ENCODE measurements at places on chromosomes 7 and 10.

GRCh38 chr10:130398090-130398994, 262.2 kb downstream of the GLRX3 start:
- DNase-seq = no peak

DNA sequence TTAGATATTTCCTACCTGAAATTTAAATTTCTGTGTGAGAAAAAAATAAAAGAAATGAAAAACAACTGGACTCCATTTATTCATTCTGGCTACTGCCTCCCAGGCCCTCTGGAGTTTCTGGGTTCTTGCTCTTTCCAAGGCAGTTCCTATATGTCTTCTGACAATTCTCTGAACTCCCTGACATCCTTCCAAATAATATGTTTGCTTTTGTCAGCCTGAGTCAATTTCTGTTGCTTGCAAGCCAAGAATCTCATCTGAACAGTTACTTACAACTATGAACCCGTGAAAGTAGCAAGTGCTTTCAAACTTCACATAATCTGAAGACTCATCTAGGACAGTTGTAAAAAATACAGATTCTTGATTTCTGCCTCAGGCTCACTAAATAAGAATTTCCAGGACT, 216.7 kb upstream of the NPVF start:
- DNase-seq = no peak

DNA sequence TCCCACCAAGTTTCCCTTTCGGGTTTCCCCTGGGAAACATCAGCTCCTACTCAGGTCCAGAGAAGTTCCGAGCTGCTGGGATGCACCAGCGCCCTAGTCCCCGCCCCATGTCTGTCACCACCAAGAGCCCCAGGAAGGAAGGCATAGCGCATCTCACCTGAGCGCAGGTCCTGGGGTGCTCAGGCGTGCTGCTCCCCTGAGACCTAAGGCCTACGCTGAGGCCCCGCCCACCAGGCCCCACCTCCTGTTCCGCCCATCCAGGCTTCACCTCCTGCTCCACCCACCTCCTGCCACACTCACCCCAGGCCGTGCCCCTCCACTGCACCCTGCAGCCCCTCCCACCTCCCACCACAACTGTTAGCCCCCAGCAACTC, 1.2 kb upstream of the TFR2 start:
- no peak for DNase-seq

DNA sequence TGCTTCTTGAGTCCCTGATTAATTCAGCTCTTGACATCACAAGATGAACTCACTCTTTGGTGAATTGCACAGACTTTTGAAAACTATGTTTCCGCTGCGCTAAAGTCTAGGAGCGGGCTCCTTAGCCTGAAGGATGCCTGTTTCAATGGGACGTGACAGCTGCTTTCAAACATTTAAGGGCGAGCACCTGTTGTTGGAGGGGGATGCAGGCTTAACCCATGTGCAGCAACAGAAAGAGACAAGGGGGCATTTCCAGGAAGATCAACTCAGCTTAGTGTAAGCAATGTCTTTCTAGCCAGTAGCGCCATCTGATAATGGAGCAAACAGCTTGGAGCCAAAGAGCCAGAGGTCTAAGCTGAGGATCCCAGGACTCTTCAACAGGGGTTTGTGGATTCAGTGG, 8.4 kb upstream of the PFKFB3 start:
- DNase-seq = no peak

- no peak for DNase-seq
These were observed 22.7 kb downstream of the FAM53B start for GRCh38 chr10:124721330-124722045.

GRCh38 chr7:94577357-94577756, 67.7 kb downstream of the CASD1 start:
- no peak for DNase-seq

DNA sequence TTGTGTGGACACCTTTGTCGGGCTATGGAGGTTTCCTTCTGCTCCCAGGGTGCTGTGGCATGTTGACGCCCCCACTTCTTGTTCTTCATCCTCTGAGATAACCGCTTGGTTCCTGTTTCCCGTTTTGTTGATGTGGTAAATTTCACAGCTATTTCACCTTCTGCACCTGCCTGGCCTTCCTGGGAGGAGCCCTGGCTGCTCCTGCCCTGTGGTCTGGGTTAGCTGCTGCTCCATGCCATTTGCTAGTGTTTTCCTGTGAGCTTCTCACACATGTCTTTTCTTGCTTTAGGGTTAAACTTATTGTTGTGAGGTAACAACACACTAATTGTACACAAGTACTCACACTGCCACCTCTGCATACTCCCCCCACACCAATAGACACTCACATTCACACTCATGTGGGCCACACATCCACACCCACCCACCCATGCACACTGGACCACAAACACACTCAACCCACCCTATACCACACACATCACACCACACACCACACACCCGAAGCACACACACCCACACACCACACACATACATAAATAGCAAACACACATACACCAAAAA, 46.5 kb upstream of the MSMB start:
- no peak for DNase-seq
